Mononuclear cell (primary cell): ENCODE measurements at places on chromosomes 7 and 10. TPM values are rescaled to one million over a fixed set of nuclear protein-coding genes. Genes with fewer than 3 reads are reported as not detected.

Gene BAMBI
- 1.9 TPM for total RNA-seq

Gene MINDY4
- total RNA-seq, result 0.21 TPM

Gene ELFN1
- total RNA-seq, result under 0.01 TPM

Gene TEX47
- total RNA-seq, result not detected

Gene NET1
- total RNA-seq, result 24.6 TPM

Gene PLEKHA8
- 5.2 TPM for total RNA-seq

Gene AGBL3
- total RNA-seq, result 2.1 TPM

Gene PLCE1
- total RNA-seq, result not detected
